ENCODE measurements at places on chromosomes 2 and 18.
A peak's percentile ranks its signal among the peaks of the same experiment; 100 is the strongest.

DNA sequence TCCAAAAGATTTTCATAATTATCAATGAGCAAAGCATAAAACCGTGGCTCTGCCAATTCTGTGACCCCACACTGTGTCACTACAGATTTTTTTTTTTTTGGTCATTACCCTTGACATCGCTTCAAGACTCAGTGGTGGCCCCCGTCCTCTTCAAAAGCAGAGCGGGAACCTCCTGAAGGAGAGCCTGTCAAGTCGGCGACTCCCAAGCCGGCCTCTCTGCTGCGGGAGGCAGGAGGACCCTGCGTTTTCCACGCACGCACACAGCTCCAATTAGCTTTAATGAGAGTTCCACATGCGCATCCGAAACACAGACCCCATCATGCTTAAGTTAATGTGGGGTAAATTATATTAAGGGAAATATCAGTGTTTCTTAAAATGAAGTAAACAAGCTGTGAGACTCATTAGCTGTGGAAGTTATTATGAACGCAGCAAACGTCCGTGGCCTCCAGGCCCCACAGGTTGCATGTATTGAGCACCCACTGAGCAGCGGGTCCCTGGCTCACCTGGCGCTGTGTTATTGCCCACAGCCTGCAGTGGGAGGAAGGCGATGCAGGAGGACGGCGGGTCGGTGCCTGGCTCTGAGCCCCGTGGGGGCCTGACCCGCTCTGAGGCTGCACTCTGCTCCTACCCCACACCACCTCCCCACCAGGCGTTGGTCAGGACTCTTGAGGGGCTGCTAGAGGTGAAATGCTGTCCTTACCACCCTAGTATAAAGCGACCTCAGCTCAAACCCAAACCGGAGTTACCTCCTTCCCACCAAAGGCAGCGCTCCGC, 181.0 kb upstream of the SALL3 start:
- no peak for DNase-seq

DNA sequence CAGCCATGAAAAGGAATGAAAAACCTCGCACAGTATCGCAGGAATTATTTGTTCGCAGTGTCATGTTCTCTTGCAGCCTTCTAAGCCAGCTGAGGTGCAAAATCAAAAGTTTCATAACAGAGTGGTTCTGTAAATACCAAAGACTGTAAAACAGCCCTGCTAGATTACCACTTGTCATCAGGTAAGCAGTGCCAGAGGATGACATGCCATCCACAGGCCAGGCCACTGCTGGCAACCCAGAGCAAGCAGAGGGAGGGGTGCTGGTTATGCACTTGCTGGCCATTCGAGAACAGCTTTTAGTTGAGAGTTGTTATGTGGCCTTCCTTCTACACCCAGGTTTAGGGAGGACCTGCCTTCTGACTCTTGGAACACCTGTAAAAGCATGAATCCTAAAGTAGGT, 114.3 kb upstream of the MGAT5 start:
- DNase-seq, result no peak

- DNase-seq, result no peak
Measured at GRCh38 chr2:165402162-165402561, 67.3 kb upstream of the CSRNP3 start.

DNA sequence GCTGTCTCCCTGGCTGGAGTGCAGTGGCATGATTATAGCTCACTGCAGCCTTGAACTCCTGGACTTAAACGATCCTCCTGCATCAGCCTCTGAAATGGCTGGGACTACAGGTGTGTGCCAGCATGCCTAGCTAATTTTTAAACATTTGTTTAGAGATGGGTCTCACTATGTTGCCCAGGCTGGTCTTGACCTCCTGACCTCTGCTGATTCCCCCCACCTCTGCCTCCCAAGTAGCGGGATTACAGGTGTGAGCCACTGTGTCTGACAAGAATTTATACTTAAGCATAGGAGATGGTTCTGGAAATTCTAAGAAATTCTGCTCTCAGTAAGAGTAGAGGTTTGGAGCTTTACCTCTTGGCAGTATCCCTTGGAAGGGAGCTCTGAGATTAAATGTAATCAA, 18.2 kb downstream of the MTHFD2 start:
- no peak for DNase-seq

- peak; percentile 32 for DNase-seq
Measured at GRCh38 chr2:230160112-230160660, 59.6 kb downstream of the SP110 start.

GRCh38 chr18:53531896-53532295, 692.6 kb downstream of the MBD2 start:
- DNase-seq, result no peak

DNA sequence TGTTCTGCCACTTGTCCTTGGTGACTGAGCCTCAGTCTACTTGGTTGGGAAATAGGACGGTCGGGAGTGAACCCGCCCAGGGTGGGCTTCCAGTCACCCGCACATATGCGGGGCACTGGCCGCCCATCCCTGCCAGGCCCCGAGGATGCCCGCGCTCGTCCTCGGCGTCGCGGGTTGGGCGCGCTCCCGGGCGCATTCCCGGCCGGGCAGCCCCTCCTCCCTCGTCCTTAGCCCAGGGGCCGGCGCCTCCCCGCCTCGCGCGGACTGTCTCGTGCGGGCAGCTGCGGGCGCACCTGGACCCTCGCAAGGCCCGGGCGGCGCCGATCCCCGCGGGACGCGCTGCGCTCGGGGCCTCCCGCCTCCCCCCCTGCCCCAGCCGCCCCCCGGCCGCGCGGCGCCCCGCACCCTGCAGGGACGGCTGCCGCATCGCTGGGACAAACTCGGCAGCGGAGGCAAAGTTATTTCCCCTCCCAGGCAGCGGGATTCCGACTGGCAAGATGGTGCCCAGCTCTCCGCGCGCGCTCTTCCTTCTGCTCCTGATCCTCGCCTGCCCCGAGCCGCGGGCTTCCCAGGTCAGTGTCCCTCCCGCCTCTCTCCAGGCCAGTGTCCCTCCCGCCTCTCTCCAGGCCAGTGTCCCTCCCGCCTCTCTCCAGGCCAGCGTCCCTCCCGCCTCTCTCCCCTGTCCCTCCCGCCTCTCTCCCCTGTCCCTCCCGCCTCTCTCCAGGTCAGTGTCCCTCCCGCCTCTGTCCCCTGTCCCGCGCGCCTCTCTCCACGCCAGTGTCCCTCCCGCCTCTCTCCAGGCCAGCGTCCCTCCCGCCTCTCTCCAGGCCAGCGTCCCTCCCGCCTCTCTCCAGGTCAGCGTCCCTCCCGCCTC, at the start of gene FBLN7:
Gene FBLN7 (plus strand): TSS at position 227 of the 874 bp plus-strand sequence. CDS start 271 bp downstream, at position 498.
- no peak for DNase-seq

- no peak for DNase-seq
Measured at GRCh38 chr2:121086450-121086849, 198.6 kb downstream of the TFCP2L1 start.

GRCh38 chr18:52244658-52245057, 95.3 kb upstream of the DCC start:
- no peak for DNase-seq

GRCh38 chr2:229454934-229455631, 184.0 kb upstream of the PID1 start:
- no peak for DNase-seq

DNA sequence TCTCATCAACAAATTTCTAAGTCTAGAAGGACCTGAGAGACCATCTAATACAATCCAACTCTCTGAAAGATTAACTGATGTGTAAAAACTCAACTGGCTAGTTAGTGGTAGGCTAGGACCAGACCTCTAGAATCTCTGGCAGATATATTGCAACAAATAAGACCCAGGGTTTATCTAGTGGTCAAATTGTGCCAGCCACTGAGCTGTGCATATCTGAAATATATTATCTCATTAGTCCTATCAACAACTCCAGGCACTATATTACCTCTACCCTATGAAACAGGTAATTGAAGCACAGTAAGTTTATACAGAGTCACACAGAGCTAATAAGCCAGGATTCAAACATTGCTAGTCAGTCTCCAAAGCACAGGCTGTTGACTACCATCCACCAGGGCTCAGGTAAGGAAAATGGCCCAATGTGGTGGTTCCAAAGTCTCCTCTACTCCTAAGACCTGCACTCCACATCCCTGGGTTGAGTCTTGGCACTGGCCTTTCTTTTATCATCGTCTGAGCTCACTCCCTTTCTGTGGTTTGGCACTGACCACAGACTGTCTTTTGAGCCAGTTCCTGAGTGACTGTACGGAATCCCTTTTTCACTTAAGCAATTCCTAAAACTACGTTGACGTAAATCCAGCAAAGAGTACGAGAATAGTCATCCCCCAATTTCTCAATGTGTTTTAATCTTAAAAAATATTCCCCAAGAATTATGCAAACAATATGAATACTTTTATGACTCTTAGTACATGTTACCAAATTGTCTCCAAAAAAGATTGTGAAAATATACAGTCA, 11.9 kb upstream of the PID1 start:
- no peak for DNase-seq

DNA sequence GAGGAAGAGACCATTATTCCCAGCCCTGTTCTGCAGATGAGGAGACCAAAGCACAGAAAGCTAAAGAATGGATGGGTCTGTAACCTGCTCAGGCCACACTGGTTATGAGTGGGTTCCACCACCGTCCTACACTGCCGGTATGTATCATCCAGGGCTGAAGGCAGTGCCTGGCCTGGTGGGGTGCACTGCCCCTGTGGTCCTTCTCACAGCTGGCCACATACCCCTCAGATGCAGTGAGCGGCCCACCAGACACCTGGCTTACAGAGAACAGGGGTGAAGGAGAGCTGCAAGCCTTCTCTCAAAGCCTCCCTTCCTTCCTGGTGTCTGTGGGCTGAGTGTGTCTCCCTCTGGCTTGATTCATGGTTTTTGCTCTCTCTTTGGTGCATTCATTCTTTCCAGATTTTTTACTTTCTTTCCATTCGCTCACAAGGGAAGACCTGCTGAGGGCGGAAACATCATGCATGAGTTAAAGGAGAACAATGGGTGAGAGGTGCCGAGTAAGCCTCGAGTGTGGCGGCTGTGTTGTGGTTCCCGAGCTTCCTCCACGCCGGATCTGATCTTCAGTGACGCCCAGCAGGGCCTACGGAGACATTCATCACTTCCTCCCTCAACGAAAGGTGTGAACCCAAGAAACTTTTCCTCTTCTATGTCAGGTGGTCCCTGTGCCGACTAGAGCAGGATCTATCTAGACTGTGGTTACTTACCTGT, 62.1 kb upstream of the REL start:
- DNase-seq, result peak; percentile 42

- no peak for DNase-seq
Measured at GRCh38 chr2:73089270-73090030, 17.9 kb upstream of the SFXN5 start.

GRCh38 chr2:45169339-45170190, 160.3 kb upstream of the SIX2 start:
- no peak for DNase-seq

GRCh38 chr18:32661486-32662299, 111.1 kb downstream of the KLHL14 start:
- no peak for DNase-seq

GRCh38 chr2:237113026-237113795, 27.5 kb downstream of the COPS8 start:
- DNase-seq, result no peak

- no peak for DNase-seq
Measured at GRCh38 chr2:147999126-147999525, 21.4 kb downstream of the ORC4 start.

DNA sequence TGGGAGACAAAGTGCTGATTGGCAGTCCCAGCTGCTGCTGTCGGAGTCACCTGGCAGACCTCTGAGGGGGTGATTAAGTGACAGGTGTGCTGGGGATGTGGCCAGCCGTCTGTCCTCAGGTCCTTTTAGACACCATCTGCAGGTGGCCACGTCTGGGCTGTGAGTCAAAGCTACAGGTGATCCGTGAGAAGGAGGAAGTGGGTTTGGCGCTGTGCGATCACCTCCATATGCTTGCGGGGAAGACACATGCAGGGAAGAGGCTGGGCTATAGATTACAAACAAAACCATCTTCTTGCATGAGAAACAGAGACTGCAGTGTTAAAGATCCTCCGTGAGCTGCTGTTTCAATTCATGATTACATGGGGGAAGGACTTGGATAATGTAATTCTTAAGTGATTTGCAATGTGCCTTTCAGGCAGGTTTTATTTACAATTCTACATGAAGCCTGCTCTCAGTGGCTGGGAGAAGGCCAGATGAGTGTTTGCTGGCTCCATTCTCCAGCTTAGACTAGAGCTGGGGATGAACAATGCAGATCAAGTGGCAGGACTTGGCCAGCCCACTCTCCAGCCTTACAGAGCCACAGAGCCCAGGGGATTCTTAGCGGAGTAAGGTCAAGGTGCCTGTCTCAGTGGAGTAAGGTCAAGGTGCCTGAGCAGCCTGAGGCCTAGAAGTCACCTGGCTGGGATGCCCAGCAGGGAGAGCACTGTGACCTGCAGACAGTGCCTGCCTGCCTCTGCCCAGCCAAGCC, 87.8 kb downstream of the LYPD1 start:
- no peak for DNase-seq

GRCh38 chr2:32712870-32713269, 85.0 kb downstream of the TTC27 start:
- DNase-seq, result no peak

- no peak for DNase-seq
Measured at GRCh38 chr2:187971893-187972292, 319.8 kb upstream of the GULP1 start.

DNA sequence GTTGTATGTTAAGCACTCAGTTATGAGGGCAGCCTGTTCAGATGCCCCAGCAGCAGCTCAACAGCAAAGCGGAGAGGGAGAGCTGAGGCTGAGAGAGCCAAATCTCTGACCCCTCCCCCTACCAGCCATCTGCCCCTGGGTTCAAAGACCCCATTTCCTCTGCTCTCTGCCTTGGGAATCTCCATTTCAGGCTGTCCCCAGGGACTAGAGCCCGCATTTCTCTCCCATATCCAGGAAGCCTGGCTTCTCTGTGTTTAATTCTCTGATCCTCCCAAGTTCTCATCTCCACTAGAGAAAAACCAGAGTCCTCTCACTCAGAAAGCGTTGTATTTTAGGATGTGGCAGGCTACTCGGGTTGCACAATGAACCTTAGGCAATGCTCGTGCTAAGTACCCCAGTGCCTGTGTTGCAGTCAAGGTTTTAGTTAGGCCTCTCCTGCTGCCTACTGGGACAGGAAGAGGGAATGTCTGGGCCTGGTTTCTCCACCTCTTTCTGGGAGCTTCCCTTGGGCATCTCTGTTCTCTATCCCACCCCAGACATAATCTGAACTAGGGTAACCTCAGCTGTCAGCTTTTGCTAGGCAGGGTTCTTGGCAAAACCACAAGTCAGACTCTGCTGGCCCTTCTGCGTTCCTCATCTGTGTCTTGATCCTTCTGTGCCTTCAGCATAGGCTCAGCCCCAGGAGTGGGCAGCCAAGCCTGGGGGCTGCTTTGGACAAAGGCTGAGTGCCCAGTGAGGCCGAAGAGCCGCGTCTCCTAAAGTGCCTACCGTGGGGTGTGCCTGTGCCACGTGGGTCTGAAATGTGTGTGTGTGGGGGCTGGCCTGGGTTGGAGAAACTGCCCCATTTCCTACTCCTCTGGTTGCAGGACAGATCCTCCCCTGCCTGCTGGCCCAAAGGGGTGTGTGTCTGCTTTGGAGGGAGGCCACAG, 96.8 kb downstream of the STPG4 start:
- DNase-seq, result no peak

GRCh38 chr18:54479365-54479764, 111.7 kb upstream of the DYNAP start:
- no peak for DNase-seq

DNA sequence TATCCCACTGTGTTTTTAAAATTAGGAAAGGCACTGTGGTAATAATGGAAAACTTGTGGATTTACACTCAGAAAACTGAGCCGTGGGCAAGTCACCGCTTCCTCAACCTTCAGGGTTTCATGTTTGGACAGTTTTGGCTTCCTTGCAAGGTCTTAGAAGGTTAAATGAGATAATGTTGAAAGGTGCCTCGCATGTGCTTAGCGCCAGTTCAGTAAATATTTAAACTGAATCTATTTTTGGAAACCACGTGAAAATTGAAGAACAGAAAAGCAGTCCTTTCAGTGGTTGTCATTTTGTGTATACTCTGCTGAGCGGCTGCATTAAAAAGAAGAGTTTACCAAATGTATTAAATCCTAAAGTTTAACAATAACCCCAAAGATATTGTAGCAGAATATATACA, 15.2 kb upstream of the AGAP1 start:
- DNase-seq, result no peak
